ENCODE measurements at places on chromosomes 6 and 20.

DNA sequence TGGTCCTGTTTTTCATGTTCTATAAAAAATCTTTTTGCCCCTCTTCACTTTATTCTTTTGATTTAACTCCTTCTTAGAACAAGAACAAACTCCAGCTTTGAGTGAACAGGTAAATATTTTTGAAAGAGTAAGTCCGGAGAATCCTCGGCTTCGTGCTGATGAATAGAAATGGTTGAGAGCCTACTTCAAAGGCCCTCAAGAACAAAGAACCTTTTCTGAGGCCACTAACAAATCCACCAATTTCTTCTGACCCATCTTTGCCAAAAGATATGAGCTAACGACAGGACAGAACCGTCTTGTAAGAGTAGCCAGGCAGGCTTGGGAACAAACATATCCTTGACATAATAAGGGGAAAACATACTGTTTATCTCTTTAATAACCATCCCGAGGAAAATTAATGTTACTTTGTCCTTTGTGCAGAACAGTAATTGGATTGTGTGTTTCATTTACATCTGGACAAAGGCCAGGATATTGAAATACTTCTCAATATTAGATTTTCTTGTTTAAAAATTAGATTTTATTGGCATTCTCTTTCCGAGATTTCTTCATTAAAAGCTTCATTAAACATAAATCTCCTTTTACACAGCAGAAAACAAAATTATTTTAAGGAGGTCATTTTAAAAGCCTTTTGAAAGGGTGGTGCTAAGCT lies 52.9 kb downstream of the NOX3 start:
- DNase-seq = no peak

DNA sequence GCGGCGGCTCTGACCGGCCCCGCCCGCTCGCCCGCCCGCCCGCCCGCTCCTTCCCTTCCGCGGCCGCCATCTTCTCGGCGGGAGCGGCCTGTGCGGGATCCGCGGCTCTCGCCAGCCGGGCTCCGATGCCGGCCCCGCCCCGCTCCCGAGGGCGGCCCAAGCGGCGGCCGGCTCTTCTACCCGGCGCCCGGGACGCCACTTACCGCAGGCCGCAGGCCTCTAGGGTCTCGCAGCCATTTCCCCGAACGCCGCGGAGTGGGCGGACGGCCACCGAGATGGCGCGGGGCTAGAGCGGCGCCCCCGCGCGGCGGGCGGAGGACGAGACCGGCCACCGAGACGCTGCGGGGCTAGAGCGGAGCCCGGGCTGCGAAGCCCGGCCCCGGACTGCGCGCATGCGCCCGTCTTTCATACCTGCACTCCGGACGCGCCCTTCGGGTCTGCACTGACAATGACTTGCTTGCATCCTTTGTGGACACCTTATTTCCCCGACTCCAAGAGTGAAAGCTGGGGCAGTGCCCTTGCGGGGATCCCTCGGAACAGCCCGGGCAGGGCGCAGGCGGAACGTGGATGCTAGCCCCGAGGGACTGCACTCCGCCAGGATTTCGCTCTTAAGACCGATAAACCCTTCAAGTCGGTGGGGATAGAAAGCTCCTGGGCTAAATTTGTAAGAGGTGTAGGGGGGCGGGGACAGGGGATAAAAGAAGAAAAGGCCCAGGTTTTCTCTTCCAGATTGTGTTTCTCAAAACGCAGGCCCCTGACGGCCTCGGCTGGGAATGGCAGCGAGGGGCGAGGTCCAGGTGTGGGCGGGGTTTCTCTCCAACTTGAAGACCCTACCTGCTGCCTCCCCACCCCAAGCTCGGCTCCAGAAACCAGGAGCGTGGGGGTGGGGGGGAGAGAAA lies at the start of gene DIDO1:
Gene DIDO1 (minus strand): TSS at position 277 of the 899 bp plus-strand sequence.
- peak; percentile 89 for DNase-seq

DNA sequence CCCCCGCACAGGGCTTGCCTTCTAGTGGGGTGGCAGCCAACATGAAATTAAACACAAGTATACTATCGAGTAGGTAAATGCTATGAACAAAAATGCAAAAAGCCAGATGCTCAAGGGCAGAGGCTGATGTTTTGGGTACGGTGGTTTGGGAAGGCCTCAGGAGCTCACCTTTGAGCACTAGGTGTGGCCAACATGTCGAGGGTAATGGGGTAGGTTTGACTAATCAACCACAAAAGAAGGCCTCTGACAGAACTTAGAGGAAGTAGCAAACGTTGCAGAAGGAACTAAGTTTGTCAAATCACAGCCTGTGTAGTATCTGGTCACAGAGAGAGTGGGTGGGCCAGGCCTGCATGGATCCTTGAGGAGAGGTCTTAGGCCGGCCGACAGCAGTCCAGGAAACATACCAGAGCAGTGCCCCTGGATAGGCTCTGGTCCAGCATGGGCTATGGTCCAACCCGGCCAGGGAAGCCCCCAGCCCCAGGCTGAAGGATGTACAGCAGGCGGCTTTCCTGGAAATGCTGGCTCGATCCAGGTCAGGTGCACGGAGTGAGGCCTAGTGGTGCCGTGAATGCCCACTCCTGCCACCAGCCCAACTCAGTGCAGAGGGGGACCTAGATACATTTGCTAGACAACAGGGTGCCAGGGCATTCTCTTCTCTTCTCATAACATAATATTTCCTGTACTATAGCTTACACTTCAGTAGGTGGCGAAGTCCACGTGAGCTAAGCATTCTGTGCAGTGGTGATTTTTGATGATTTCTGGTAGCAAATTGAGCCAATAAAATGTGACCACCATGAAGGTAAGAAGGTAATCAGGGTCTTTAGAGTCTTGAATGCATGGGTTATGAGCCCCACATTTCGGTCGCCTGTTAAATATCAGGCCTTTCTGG lies 56.3 kb upstream of the CD93 start:
- no peak for DNase-seq

DNA sequence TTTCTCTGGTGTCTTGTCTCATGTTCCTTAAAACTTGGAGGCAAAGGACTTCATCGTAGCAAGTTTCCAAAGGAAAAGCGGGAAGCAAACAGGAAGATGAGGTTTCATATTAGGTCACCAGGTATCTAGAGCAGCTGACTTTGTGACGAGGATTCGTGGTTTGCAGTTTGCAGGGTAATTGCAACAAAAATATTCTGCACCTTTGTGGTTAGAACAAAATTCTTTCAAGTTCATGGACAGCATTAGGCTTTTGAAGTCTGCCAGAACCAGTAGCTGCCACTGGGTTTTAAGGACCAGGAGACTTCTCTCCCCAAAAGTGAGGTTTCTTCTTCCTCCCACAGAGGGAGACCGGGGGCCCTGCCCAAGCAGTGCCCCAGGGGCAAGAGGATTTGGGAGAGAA lies 63.4 kb downstream of the RPP40 start:
- no peak for DNase-seq

DNA sequence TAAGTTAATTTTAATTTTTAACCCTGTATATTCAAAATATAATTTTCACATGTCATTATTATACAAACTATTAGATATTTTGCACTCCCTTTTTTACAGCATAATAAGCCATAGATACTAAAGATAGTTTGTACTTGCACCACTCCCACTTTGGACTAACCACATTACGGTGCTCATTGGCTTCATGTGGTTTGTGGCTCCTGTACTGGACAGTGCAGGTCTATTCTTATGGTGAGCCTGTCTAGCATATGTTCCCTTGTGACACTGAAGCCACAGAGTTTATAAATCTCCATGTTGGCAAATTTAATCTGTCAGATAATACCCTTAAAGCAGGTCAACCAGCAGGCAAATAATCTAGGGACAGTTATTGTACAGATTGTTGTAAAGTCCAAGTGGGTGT lies 354.4 kb upstream of the KCNQ5 start:
- no peak for DNase-seq

- no peak for DNase-seq
Observed at GRCh38 chr20:39646874-39647413, 684.8 kb downstream of the DHX35 start.

GRCh38 chr20:2227861-2228260 lies 67.9 kb upstream of the TGM3 start:
- DNase-seq = no peak

- DNase-seq = no peak
Observed at GRCh38 chr6:154462425-154462824, 48.1 kb downstream of the CNKSR3 start.

- no peak for DNase-seq
Observed at GRCh38 chr6:2760882-2761842, 4.0 kb upstream of the WRNIP1 start.

DNA sequence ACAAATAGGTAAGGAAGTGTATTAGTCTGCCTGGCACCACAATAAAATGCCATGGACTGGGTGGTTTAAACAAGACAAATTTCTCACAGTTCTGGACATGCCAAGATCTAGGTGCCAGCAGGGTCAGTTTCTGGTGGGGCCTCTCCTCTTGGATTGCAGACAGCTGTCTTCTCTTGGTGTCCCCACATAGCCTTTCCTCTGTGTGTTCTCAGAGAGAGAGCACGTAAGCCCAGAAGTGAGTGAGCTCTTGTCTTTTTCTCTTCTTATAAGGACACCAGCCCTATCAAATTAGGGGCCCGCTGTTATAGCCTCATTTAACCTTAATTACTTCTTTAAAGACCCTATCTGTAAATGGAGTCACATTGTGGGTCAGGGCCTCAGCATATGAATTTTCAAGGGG lies 28.3 kb downstream of the SMPDL3A start:
- DNase-seq = no peak

GRCh38 chr6:38420207-38420606 lies 219.5 kb downstream of the BTBD9 start:
- no peak for DNase-seq

DNA sequence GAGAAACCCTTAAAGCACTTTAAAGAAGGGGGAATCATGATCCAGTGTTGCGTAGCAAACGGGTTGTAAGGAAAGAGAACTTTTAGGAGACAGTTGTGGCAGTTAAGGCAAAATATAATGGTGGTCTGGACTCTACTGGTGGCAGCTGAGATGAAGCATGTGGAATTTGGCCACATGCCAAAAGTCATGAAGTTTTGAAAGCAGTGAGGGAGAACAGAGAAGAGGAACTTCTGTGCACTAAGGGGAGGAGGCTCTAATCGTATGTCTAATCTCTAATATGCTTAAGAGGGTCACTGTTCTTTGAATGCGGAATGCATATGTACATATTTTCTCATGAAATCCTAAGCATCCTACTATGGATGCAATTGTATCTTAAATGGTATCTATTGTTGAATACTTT lies 91.5 kb downstream of the RIMS1 start:
- DNase-seq = no peak

- no peak for DNase-seq
Observed at GRCh38 chr6:27139756-27140579, 107.5 kb upstream of the PRSS16 start.

DNA sequence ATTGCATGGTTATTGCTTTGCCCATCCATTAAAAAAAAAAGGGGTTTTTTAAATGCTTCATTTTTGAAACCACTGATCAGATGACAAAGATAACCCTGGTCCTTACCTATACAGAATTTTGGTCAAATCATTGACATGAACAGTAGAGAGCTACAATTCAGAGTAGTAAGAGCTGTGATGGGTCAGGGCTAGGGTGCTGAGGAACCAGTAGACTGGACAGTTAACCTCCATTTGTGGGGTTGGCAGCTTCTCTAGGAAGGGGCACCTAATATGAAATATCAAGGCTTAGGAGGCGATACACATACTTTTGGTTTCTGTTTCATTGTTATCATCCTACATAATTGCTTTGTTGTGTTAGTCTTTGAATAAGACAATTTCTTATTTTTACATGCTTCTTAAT lies 55.1 kb downstream of the ORC3 start:
- no peak for DNase-seq

DNA sequence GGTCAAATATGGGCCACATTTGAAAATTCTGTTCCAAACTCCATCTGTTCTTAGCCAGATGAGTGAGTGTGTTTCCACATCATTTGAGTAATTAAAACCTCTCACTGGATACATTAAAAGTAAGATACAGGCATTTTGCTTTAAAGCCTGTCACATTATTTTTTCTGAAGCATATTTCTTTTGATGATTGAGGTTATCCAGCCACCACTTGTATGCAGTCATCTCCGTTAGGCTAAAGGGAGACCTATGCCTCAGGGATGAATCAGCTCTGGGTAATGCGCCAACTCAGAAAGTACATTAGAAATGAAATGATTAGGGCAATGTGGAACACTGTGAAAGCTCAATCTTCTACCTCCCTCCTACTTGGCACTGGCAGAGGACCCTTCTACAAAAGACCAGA lies 90.7 kb downstream of the SNAP25 start:
- no peak for DNase-seq

DNA sequence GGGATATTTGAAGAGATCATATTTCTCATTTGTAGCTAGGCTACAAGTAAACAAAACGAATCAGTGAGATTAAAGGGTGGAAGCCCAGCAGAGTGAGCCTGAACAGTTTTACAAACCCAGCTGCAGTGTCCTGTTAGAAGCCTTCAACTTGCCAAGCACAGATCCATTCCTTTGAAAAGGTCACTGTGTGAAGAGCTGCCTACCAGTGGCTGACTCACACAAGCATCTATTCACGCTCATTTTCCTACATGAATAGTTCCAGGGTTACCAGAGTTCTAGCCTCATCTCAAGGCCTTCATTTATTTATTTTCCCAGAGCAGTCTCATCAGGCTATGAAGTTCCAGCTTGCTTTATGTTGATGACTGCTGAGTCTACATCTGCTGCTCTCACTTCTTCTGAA lies 25.7 kb upstream of the MLIP start:
- no peak for DNase-seq

GRCh38 chr6:12661432-12662089 lies 55.0 kb upstream of the PHACTR1 start:
- DNase-seq = no peak

GRCh38 chr6:127980996-127981395 lies 80.1 kb upstream of the THEMIS start:
- DNase-seq = no peak

GRCh38 chr6:146887447-146888077 lies 288.8 kb downstream of the ADGB start:
- no peak for DNase-seq

GRCh38 chr20:41151134-41151869 lies 14.0 kb downstream of the PLCG1 start:
- no peak for DNase-seq

- DNase-seq = peak; percentile 40
Observed at GRCh38 chr20:22686097-22686496, 101.7 kb upstream of the FOXA2 start.

GRCh38 chr20:47455133-47456040 lies 46.3 kb upstream of the NCOA3 start:
- DNase-seq = no peak

DNA sequence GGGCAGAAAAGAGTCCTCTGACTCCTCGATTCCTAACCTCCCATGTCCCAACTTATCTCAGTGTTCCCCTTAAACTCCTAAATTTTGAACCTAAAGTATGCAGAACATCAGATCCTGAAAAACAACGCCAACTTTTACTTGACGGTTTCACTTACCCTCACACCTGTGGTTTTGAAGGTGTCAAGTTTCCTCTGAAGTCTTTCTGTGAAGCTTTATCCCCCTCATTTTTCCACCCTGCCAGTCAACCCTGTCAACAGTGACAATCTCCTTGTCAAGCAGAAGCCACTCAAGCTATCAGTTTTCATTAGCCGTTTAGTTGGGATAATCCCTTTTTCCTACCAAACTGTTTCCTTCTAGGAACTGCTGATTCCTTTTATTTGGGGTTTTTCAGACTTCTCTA lies 245.4 kb upstream of the PREP start:
- DNase-seq = no peak

Measured in left ventricle myocardium inferior (tissue), 1 donor.